ENCODE measurements at places on chromosomes 4 and X.

DNA sequence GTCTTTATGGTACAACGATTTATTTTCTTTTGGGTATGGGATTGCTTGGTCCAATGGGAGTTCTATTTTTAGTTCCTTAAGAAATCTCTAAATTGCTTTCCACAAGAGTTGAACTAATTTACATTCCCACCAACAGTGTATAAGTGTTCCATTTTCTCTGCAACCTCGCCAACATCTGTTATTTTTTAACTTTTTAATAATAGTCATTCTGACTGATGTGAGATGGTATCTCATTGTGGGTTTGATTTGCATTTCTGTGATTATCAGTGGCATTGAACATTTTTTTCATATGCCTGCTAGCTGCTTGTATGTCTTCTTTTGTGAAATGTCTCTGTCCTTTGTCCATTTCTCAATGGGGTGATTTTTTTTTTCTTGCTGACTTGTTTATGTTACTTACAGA, 42.8 kb downstream of the UCHL1 start:
- DNase-seq = no peak

DNA sequence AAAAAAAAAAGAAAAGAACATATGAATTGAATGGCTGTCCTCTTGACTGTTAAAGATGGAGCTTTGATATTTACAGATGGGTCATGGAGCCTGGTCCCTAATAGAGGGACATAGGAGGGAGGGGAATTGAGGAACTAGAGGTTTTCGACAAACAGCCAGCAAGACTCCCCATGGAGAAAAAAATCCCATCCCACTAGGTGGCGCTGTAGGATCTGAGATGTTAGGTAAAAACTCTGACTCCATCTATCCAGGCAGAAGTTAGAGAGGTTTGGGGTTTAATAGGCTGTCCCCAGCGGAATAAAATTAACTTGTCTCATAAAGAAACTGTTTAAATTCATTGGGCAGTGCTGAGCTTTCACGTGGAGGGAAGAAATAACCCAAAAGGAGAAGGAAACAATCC, 45.9 kb downstream of the HMGB2 start:
- peak; percentile 50 for DNase-seq

DNA sequence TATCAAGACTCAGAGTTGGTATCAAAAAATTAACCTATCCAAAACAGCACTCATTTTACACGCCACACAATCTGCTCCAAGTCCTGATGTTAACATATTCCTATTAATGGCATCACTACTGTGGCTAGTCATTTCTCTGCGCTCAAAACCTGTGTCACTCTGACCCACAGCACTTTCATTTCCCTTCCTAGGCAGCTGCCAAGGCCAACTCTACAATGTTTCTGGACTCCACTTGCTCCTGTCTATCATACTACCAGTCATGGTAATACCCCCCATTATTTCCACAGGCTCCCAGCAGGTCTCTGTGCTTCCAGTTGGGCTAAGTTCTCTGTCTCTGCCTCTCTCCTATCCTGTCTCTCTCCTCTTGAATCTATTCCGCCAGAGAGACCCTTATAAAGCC, 323.6 kb downstream of the NR3C2 start:
- DNase-seq = no peak

DNA sequence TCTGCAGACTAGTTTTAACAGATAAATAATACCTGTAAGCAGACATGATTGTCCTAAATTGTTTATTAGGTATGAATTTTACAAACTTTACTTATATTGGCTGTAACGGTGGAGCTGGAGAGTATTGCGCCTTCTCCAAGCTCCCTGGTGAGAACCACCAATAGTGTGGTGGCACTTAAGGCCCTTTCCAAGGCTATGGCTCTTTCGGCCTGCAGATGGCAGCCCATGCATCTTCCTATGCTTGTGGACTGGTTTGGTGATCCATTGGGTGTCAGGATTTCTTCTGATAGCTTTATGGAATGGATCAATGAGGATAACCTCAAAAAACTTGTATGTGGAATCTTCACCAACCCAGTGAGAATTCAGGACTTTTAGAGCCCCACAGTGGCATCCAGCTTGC, 7.8 kb downstream of the LARP1B start:
- peak; percentile 30 for DNase-seq

- DNase-seq = no peak
Measured at GRCh38 chr4:114196606-114197005, 217.2 kb upstream of the ARSJ start.

DNA sequence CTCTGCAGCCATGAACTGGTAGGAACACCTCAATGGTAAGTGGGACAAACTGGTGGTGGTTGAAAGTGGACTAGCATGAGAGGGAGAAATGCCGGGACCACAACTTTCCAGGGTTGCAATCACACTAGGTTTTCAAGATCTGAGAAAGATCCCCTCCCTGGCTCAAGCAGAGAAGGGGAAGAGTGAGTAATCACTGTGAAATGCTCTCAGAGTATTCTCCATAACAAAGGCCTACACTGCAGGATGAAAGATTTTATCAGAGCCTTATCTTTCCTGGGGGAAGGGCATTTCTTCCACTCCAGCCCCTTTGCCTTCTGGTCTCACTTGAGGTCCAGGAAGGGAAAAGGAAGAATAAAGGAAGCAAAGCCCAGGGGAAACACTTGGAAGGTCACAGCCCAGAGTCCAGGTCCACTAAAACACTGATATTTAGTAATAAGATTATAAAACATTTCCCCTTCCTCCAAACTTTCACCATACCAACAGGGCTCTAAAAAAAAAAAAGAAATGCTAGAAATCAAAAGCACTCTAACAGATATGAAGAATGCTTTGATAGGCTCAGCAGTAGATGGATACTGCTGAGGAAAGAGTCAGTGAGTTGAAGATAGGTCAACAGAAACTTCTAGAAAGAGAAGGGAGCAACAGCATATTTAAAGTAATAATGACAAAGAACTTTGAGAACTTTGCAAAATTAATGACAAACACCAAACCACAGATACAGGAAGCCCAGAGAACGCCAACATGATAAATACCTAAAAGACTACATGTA, 95.9 kb downstream of the WDFY3 start:
- no peak for DNase-seq

DNA sequence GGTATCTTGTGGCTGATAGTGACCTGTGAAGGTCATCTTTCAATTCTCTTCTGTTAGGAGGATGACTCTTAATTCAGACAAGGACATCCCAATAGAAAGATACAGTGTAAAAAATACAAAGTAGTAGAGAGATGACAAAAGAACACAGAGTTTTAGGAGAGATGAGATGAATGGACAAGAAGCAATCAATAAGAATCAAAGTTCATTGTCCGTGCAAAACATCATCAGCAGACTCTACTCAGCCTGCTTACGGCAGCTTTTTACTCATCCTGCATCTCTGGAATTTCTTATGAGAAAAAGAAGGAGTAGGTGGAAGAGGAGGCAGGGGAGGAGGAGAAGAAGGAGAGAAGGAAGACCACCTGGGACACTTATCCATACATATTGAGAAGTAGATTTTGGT, 2131.7 kb downstream of the ARAP2 start:
- DNase-seq = no peak

DNA sequence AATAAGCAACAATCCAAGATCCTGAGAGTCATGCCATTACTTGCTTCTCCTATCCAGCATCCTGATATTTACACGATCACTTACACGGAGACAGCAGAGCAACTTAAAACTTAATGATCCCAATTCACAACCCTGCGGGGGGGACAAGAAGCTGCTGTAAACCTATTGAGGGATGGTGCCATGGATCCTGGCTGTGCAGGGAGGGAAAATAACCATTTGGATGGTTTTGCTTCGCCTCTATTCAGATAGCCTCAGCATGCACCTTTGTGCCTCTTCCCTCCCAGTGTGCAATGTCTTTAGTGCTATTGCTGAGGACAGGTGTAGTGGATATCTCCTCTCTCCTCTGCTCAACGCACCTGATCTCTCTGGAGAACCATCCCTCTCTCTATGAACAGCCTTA, 89.7 kb upstream of the PPARGC1A start:
- no peak for DNase-seq

DNA sequence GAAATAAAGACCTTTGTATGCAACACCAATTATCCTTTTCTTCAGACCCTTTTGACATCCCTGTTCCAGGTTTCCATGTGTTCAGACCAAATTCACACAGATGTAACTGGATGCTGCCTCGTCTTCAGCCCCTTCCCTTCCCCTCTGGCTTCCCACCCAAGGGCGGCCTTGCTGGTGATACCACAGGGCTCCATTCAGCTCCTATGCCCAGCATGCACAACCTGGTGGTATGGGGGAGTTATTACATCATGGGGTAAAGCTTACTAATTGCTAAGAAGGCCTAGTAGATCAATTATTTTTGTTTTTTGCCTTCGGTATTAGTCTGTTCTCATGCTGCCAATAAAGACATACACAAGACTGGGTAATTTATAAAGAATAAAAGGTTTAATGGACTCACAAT, 317.0 kb upstream of the CXXC4 start:
- no peak for DNase-seq

DNA sequence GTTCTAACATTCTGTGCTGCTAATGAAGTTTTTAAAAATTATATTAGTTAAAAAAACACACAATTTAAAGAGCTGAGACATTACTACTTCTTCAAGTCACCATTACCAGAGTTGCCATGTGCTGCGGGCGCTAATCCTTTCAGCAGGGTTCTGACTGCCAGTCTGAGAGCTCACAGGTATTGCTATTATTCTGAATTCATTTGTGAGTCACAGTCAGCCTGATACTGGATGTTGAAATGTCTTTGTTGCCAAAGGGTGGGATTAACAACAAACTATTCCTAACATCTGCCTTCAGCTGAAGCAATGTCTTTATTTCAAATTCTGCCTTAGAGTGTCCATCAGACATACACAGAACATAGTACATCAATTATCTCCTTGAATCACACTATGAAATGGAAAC, 197.1 kb upstream of the FGF13 start:
- DNase-seq = no peak

DNA sequence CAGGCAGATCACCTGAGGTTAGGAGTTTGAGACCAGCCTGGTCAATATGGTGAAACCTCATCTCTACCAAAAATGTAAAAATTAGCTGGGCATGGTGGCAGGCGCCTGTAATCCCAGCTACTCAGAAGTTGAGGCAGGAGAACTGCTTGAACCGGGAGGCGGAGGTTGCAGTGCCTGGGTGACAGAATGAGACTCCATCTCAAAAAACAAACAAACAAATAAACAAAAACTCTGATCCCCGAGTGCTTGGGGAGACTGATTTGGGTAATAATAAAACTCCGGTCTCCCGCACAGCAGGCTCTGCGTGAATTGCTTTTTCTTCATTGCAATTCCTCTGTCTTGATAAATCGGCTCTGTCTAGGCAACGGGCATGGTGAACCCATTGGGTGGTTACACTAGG, 73.4 kb downstream of the HPRT1 start:
- no peak for DNase-seq

GRCh38 chr4:184843984-184844554, 18.3 kb upstream of the ACSL1 start:
- no peak for DNase-seq

DNA sequence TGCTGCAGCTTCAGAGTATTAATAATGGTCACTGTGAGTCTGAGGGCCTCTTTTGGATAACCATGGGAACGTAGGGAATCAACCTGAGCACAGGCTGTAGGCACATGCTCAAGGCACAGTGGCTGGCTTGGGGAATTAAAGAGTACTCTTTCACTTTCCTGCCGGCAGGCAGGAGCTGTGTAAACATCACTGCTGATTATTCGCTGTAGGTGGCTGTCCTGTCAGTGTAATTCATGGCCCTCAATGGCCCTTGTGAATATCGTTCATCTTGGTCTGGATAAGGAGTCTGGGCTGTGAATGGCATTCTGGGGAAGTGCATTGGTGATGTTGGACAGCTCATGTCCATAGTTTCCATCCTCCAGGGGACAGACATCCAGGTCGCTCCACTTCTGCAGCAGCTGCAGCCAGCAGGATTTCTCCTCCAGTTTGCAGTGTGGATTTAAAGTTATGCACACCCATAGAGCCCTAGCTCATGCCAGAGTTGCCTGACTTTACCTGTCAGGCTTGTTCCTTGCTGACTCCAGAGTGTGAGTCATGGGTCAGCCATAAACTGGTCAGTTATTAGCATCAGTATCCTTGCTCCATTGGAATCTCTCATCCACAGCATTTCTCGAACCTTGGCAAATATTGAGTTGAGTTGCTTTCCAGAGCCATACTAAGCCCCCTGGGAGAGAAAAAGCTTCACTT, 43.0 kb downstream of the C4orf33 start:
- no peak for DNase-seq

DNA sequence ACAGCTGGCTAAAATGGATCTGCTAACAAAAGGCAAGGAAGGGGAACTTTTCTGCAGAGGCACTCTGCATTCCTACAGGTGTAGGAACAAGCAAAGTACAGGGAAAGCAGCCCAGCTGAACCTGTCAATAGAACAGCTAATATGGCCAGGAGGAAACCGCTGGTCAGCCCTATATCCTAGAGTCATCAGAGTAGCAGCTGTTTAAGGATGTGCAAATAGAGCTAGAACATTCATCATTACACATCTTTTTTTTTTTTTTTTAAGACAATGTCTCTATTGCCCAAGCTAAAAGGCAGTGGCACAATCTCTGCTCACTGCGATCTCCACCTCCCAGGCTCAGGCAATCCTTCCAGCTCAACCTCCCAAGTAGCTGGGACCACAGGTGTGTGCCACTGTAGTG, 163.0 kb downstream of the BTC start:
- DNase-seq = peak; percentile 24

GRCh38 chr4:155140889-155141288, 67.5 kb upstream of the NPY2R start:
- DNase-seq = no peak

- DNase-seq = peak; percentile 26
Measured at GRCh38 chrX:109856974-109857373, 123.9 kb upstream of the ACSL4 start.

- no peak for DNase-seq
Measured at GRCh38 chr4:11623726-11624037, 195.0 kb upstream of the HS3ST1 start.

- DNase-seq = no peak
Measured at GRCh38 chr4:41644288-41644914, 104.1 kb downstream of the PHOX2B start.

DNA sequence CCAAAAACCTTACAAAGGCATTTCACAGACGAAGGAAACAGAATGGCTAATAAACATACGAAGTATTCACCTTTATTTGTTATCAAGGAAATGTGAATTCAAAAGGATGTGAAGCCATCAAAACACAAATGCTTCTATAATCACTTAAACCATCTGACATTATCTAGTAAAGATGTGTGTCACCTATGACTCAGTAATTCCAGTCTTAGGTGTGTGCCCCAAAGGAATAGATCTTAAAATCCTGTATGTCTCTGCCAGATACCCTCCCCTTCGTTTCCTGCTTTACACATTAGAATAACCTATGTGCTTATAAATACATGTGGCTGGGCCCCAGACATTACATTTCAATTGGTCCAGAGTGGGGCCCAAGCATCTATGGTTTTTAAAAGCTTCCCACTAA, 41.8 kb upstream of the CEP135 start:
- no peak for DNase-seq

GRCh38 chrX:135024526-135024925, 2.2 kb upstream of the RTL8B start:
- no peak for DNase-seq

GRCh38 chr4:100290585-100290984, 100.3 kb upstream of the DDIT4L start:
- no peak for DNase-seq

- DNase-seq = no peak
Measured at GRCh38 chrX:86930419-86930818, 587.2 kb upstream of the KLHL4 start.

- no peak for DNase-seq
Measured at GRCh38 chr4:122152711-122153226, 638 bp downstream of the BLTP1 start.
